ENCODE measurements at places on chromosomes 12 and 14.

- no peak for DNase-seq
Observed at GRCh38 chr14:26163761-26164160, 434.1 kb downstream of the NOVA1 start.

DNA sequence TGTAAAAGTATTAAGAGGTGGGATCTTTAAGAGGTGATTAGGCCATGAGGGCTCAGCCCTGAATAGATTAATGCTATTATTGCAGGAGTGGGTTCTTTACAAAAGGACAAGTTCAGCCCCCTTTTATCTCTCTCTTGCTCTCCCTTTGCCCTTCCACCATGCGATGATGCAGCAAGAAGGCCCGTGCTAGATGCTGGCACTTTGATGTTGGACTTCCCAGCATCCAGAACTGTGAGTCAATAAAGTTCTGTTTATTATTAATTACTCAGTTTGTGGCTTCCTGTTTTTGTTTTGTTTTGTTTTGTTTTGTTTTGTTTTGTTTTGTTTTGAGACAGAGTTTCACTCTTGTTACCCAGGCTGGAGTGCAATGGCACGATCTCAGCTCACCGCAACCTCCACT is 10.1 kb downstream of the RNASE1 start:
- no peak for DNase-seq

DNA sequence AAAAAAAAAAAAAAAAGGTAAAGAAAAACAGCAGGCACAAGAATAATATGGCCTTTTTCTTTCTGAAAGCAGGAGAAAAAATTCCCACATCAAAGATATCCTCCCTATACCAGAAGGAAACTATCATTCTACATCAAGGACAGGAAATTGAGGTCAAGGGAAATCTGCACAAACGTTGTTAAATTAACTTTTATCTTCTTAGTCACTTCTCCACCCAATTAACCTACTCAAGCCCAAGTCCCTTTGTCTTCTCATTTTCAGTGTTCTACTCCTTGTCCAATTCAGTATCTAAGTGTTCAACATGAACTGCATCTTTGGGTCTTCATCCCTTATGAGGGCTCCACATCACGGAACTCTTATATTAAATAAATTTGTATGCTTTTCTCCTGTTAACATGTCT is 15.7 kb downstream of the NDUFA12 start:
- no peak for DNase-seq

- no peak for DNase-seq
Observed at GRCh38 chr12:114248527-114248926, 157.4 kb downstream of the TBX5 start.

DNA sequence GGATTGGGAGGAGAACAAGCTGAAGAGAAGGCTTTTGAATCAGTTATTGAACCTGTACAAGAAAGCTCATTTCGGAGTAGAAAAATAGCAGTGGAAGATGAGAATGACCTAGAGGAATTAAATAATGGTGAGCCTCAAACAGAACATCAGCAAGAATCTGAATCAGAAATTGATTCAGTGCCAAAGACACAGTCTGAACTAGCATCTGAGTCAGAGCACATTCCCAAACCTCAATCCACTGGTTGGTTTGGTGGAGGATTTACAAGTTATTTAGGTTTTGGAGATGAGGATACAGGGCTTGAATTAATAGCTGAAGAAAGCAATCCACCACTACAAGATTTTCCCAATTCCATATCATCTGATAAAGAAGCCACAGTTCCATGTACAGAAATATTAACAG is 13.5 kb downstream of the MIA2 start:
- no peak for DNase-seq

GRCh38 chr12:42834062-42834461 is 244.5 kb upstream of the PRICKLE1 start:
- DNase-seq: no peak

DNA sequence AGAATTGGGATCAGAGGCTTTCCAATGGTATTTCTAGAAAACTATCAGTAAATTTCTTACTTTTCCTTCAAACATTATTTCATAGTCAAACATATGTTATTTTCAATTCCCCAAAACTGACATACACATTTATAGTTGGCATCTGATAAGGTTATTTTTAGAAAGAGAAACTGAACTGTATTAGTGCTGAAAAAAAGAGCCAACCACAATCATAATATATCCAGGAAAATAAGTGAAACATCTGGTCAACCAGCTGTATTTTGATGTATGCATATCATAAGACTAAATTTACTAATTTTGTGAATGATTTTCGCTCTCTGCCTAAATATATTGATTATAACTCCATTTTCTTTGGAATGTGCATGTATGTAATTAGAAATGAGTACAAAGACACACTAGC is 554.2 kb downstream of the FLRT2 start:
- no peak for DNase-seq

- no peak for DNase-seq
Observed at GRCh38 chr14:72891666-72892102, 2.2 kb downstream of the DPF3 start.

GRCh38 chr12:93116632-93117031 is 187.5 kb upstream of the EEA1 start:
- no peak for DNase-seq

DNA sequence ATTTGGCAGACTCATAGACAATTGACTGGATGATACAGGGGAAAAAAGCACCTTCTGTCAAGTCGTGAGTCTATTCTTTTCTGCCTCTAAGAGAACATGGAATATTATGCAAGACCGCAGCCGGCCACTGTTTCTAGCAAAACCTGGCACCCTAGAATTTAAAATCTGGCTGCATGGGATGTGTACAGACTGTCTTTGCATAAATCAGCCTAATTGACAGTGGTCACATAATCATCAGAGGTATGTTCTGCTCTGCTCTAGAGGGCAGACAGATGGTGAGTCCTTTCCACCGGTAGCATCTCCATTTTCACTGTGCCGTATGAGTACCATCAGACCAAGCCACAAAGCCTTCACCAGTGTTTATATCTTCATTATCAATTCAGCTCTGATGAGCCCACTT is 80.6 kb downstream of the KCNK10 start:
- no peak for DNase-seq

DNA sequence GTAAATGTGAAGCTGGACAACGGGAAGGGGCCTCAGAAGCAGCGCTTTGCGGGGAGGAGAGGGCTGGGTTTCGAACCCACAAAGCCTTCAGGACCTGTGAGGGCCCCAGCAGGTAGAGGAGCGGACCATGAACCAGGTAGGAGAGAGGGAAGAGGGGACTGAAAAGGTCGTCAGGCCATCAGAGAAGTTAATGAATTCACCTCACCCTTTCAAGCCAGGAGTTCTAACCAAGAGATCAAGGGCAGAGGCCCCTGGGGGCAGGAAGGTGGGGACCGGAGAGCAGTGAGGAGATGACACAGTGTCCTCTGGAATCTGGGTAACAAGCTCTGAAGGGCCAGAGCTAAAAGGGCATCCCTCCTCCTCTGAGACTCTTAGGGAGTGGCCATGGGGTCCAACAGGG is 19.4 kb downstream of the SERPINA1 start:
- no peak for DNase-seq

GRCh38 chr12:39239490-39240486 is 203.1 kb downstream of the KIF21A start:
- DNase-seq: no peak

GRCh38 chr14:94374116-94374515 is 14.3 kb downstream of the SERPINA1 start:
- DNase-seq: no peak
